ENCODE measurements at places on chromosomes 2 and 18.
A peak's percentile ranks its signal among the peaks of the same experiment; 100 is the strongest.

DNA sequence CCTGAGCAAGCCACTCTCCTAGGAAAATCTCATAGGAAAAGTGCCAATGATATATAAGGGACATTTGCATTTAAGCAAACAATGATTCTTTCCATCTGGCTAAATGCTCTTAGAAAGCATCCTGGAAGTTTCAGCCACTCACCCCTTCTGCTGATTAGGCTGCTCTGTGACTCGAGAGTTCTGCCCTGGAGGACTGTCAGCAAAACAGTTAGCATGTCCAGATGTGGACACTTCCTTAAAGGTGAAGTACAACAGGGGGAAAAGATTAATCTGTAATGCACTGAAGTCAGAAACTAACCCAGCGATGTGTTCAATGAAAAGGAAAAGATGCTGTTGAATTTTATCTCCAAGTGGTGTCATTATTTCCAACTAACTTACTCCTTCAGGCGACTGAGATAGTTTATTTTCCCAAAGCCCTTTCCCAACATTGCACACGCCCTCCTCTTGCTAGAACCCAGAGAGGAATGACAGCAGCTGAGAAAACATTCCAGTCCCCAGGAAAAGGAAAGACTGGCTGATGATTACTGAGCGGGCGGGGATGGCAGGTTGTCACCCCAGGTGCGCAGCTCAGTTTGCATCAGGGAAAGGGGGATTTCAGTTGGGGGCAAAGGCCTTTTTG, 214.0 kb downstream of the SS18 start:
- DNase-seq, result no peak

- peak; percentile 85 for DNase-seq
Measured at GRCh38 chr2:239369631-239370161, 31.1 kb downstream of the HDAC4 start.

- DNase-seq, result no peak
Measured at GRCh38 chr18:48488388-48488850, 50.4 kb upstream of the CTIF start.

DNA sequence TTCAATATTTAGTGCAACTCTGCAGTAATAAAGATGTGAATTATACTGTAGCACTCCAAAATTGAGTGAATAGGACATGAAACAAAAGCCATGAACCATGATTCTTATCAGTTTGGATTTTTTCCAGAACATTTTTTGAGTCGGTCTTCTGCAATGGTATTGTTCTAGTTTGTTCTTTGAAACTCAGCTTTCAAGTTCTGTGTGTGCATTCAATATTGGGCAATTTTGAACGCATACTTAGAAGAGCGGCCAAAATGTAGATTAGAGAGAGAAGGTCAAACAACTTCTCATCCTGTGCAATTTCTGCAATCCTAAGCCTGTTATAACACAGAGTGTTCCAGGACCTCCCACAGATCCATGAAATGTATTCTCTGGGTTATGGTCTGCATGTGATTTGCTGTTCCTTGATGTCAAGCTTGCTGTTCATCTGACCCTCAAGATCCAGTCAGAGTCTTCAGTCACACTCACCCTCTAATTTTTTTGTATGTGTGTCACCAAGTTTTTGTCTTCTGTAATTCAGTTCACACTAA, 48.3 kb downstream of the TSPYL6 start:
- DNase-seq, result no peak

DNA sequence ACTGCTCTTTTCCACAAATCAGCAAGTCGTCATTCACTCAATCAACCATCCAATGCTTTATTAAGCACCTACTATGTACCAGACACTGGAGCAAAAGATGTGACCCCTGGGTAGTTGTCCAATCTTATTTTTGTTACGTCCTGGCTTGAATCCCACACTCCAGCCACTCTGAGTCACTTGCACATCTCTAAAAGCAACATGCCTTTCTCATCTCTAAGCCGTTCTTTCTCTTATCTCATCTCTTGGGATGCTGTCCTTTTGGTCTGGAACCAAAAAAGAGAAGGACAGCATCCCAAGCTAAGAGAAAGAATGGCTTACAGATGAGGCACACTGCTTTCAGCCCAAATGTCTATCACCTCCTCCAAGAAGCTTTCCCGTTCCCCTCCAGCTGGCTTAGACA, 58.8 kb downstream of the RNF152 start:
- no peak for DNase-seq

DNA sequence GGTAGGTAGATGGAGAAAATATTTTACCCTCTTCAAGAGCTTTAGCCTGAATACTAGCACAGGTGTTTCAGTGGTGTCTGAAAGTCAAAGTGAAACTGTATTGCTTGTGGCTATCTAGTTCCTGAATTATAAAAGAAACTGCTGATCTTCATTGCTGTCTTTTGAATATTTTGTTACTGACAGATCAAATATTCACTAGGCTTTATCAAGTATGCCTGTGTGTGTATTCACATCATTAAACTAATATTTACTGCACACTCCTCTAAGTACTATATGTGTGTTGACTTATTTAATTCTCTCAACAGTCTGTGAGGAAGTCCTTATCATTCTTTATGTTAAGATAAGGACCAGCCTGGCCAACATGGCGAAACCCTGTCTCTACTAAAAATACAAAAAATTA, 139.6 kb downstream of the SOCS6 start:
- no peak for DNase-seq

DNA sequence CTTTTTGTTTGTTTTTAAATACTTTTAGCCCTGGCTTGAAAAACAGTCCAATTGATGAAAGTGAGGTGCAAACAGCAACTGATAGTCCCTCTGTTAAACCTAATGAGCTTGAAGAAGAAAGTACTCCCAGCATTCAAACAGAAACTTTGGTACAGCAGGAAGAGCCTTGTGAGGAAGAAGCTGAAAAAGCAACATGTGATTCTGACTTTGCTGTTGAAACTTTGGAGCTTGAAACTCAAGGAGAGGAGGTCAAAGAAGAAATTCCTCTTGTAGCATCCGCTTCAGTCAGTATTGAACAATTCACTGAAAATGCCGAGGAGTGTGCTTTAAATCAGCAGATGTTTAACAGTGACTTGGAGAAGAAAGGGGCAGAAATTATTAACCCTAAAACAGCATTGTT, 30.6 kb upstream of the DYSF start:
- no peak for DNase-seq

- no peak for DNase-seq
Measured at GRCh38 chr18:50334546-50335152, 40.2 kb upstream of the SKA1 start.

GRCh38 chr2:109331896-109332848, 203.2 kb downstream of the SH3RF3 start:
- peak; percentile 13 for DNase-seq

GRCh38 chr18:23682472-23682871, 6.8 kb upstream of the LAMA3 start:
- no peak for DNase-seq

DNA sequence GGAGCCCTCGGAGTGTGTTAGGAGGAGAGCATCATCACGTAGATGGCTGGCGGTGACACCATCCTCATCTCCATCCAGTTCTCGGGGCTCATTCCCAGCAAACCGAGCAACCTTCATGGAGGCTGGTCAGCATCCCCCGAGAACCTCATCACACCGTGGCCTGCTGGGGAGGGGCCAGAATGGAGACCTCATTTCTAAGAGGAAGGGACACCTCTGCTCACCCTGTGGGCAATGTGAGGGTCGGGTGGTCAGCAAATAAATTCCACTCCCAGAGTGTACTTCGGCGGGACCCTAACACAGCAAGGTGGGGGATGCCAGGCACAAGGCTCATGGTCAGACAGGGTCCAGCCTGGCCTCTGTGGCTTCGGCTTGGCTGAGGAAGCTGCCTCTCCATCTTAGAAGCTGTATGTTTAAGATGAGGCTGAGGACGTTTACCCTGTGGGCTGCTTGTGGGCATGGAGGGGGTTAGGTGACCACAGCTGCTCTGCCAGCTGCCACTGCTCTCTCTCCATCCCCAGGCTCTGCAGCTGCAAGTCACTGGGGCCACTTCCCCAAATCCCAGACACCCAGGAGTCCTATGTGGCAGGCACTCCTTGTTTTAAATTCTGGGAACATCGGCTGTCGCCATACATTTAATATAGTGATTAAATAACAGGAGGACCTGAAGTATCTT, 56.5 kb upstream of the PXDN start:
- no peak for DNase-seq

DNA sequence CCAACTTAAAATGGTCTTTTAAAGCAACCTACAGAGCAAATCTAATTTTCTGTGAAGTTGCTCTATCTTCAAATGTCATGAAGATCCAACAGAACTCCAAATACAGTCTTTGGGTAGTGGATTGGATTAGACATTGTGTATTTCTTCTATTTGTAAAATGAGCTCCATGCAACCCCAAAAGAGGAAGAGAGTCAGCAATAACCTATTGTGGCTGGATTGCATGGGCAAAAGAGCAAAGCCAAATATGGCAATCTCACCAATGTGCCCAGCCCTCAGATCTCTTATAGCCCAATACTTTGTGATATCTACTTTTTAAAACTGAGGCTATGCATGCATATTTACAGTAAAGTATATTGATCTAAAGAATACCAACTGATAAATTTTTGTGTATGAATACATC, 146.3 kb downstream of the TXNL1 start:
- no peak for DNase-seq

GRCh38 chr2:94956797-94957391, 68.6 kb upstream of the MAL start:
- DNase-seq, result peak; percentile 39

- DNase-seq, result no peak
Measured at GRCh38 chr2:31972059-31972458, 38.7 kb downstream of the MEMO1 start.

- no peak for DNase-seq
Measured at GRCh38 chr2:3354986-3355385, 22.6 kb downstream of the EIPR1 start.

GRCh38 chr2:143732076-143732475, 602.9 kb downstream of the ARHGAP15 start:
- DNase-seq, result no peak

DNA sequence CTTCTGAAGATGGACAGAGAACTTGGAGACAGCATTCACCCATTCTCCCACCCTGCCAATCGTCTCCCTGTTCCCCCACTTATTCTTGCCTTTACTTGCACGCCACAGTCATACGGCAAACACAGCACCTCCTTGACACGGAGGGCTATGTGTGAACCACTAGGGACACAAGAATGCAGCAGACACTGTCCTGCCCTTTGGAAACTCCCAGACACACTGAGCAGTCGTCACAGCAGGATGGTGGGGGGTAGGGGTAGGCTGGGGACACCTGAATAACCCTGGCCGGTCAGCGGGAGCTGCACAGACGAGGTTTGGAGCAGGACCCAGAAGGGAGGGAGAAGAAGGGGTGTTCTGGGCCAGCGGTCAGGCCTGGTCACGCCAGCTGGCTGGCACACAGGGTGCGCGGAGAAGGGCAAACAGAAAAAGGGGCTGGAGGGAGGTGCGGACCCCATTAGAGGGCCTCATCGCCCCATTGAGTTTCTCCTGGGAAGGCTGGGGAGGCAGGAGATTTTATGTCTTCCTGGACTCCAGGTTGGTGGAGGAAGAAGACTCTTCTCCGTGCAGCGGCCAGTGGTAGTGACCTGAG, 40.0 kb upstream of the FOSL2 start:
- no peak for DNase-seq

DNA sequence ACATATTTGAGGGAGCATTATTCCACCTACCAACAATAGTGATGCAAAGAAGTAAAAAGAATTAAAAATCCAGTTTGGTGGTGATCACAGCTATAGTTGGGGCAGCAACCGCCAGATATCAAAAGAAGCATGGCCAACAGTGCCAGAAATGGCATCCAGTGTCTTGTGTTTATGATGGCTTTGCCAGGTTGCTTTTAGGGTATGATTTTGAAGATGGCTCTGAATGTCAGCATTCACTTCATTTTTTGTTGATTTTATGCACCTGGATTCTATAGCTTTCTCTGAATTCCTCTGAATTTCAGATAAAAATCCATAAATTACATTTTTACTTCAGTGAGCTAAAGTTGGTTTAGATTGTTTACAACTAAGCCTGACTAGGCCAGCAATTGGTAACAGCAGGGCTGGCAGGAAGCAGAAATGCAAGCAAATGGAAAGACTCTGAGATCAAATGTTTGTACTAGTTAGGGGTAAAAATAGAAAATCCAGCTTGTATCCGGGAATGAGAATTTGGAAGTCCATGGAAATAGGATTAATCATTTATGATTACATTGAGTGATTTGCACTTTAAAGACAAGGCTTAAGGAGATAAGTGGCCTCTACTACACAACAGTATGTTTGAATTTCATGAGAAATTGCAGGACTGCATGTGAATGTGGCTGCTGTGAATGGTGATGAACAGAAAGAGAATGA, 40.4 kb downstream of the COL3A1 start:
- no peak for DNase-seq

DNA sequence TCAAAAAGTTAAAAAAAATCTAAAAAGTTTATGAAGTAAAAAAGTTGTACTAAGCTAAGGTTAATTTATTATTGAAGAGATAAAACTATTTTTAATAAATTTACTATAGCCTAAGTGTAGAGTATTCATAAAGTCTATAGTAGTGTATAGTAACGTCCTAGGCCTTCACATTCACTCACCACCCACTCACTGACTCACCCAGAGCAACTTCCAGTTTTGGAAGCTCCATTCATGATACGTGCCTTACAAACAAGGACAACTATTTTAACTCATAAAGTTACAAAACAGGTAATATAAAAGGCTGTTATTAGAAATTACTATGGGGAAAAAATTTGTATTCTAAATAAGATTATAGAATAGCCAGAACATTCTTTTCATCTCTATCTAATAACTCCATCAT, 158.9 kb upstream of the FN1 start:
- no peak for DNase-seq

GRCh38 chr2:41180387-41180786, 728.5 kb upstream of the SLC8A1 start:
- no peak for DNase-seq

- no peak for DNase-seq
Measured at GRCh38 chr2:229243890-229244560, 27.1 kb downstream of the PID1 start.
